ENCODE measurements at places on chromosomes 7 and 10.

GRCh38 chr7:154873500-154874121, 129.3 kb downstream of the PAXIP1 start:
- DNase-seq, result no peak

DNA sequence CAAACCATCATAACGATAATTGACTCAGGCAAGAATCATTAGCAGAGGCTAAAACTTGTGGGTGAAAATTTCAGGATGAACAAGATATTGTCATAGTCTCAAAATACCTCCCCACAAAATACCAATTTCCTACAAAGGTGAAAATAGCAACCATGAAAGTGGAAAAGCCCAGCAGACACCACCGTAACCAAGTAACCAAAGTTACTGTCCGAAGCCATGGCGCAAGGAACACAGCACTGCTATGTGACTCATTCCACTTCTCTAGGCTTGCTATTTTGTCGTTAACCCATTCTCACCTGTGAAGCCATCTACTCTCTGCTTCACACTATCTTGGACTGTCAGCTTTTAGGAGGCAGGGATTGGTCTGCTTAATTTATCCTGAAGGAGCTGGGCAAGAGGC, 113.8 kb upstream of the CACUL1 start:
- no peak for DNase-seq

DNA sequence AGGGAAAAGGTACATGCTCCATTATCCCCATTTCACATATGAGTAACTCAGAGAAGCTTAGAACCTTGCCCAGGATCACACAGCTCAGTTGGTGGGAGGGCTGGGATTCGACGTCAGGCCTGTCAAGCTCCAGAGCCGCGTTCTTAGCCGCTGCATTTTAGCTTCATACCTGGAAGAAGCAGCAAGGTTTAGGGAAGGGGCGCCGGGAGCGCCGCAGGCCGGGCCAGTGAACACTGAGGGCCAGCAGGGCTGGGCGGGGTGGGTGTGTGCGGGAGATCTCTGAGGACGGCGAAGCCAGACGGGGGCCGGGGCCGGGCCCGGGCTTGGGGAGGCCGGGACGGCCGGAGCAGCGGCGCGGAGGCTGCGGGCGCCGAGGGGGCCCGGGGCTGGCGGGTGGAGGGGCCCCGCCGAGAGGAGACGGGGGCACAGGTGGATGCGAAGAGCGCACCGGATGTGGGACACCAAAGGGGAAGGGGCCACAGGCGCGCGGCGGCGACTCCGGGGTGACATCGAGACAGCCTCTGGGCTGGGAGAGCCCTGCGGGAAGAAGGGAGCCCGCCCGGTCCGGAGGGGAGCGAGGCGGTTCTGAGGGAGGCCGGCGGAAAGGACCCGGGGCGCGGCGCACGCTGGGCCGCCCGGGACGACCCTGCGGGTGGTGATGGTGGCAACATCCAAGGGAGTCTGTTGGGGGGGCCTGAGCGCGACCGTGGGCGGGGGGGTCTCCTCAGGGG, 498 bp downstream of the NDST2 start:
- peak; percentile 40 for DNase-seq

DNA sequence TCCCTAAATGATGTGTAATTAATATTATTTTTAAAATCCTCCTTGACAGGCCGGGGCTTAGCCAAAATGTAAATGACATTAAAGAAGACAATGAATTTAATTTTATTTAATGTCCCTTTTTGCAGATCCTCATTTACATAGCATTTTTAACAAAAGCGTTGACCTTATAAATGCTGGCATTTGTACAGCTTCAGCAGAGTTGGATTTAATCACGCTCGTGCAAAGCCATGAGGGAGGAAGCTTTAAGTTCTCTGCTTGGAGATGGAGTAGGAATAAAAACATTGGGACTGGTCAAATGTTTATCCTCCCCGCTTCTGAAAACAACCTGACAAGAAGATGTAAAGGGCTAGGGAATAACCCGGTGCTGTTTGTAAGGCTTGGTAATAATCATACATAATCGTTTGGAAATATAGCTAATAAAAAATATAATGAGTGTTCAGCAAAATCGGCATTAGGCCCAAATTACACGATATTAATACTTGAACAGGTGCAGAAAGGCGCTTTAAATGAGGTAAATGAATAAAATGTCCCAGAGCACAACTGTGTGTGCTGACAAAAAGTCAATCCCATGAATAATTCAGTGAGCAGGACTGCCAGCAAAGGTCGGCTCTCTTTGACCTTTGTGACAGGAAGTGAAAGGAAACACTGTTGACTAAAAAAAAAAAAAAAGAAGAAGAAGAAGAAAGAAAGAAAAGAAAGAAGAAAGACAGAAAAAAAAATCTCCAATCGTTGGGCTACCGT, 11.5 kb downstream of the EBF3 start:
- DNase-seq, result no peak

GRCh38 chr10:131973160-131973951, 8.4 kb downstream of the BNIP3 start:
- DNase-seq, result peak; percentile 43

DNA sequence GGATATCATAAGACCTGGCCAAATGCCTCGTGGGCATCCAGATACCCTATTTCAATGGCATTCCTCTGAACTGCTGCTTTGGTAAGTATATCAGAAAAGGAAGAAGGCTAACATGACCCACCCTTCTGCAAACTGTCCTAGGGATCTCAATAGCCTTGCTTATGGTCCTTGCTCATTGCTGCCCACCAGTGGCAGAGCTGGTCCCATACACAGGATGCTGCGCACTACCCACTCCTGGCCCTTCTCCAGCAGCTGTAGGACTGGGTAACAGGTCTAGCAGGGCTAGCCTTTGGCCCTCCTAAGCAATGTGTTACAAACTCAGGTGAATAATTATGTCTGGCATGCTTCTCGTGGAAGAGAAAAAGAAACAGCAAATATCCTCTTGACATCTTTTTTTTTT, 72.5 kb downstream of the C10orf90 start:
- no peak for DNase-seq

GRCh38 chr7:100896732-100897608, 1.3 kb upstream of the ACHE start:
- DNase-seq, result peak; percentile 56

DNA sequence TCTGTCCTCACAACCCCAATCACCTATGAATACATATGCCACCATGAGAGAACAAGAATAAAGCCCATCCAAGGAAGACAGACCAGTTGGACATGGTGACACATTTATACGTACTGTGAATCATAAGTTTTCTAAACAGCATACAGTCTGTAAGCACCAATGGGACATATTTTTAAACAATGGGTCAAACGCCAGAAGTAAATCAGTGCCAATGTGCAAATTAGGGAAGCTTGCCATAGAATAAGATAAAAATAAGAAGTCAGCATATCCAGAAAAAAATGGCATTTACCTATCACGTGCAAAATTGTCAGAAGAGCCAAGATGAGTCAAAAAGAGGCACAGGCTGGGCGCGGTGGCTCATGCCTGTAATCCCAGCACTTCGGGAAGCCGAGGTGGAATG, 910.4 kb downstream of the SORCS1 start:
- no peak for DNase-seq

DNA sequence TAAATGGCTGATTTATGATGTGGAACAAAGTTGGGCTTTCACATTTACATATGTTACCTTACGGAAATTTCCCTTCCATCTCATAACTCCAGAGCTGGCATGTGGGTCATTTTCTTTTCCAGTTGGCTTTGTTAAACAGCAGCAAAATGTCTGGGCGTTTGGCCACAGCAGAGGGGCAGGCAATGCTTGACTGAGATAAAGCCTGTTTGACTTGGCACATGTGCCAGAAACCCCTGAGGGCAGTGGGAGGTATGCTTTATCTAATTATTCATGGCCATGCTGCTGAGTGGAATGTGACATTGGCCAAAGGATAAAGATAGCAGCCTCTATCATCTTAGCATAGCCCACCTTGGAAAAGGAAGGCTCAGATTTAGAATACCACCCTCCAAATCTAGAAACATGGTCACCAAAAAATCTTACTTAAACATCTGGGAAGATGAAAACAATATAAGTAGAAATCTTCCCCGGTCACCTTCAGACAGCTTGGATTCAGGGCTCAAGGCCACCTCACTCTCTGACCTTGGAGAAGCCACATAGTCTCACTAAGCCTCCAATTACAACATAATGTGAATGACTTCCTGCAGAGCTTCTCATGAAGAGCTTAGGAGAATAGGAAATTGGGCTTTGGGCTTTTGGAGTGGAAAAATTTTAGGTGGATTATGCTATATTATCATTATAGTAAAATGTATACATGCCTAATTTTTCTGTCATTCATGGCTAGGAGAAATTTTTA, 101.5 kb downstream of the GRM3 start:
- DNase-seq, result no peak

DNA sequence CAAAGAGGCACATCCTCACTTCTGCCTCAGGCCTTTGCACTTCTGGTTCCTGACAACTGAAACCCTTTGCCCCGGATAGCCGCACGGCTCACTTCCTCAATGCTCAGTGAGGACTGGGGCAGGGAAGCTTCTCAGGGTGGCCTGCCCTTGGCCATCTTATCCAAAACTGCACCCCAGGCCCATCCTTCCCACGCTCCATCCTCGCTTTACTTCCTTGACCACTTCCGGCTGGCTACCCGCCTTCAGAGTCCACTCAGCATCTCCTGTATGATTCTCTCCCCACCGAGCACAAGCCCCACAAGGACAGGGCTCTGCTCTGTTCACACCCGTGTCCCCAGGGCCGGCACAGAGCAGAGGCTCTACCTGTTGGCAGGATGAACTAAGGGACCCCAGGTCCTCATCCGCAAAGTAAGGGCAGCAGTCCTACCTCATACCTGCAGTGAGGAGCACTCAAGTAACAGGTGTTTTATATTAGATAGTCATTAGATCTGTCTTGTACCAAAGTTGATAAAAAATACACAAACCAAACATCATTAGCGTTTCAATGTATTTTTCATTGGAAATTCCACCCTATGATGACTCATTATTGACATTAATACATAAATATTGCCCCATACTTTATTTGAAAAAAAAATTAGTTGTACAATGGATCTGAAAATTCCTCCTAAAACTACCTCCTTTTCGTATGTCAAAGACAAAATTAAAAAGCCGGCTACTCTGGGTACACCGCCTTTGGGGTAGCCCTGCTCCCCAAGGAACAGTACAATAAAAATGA, 35.0 kb downstream of the GNA12 start:
- no peak for DNase-seq

- no peak for DNase-seq
Observed at GRCh38 chr10:9819756-9820494, 1197.7 kb upstream of the CELF2 start.
